ENCODE measurements at places on chromosomes 12 and 14.
A peak's percentile ranks its signal among the peaks of the same experiment; 100 is the strongest.

DNA sequence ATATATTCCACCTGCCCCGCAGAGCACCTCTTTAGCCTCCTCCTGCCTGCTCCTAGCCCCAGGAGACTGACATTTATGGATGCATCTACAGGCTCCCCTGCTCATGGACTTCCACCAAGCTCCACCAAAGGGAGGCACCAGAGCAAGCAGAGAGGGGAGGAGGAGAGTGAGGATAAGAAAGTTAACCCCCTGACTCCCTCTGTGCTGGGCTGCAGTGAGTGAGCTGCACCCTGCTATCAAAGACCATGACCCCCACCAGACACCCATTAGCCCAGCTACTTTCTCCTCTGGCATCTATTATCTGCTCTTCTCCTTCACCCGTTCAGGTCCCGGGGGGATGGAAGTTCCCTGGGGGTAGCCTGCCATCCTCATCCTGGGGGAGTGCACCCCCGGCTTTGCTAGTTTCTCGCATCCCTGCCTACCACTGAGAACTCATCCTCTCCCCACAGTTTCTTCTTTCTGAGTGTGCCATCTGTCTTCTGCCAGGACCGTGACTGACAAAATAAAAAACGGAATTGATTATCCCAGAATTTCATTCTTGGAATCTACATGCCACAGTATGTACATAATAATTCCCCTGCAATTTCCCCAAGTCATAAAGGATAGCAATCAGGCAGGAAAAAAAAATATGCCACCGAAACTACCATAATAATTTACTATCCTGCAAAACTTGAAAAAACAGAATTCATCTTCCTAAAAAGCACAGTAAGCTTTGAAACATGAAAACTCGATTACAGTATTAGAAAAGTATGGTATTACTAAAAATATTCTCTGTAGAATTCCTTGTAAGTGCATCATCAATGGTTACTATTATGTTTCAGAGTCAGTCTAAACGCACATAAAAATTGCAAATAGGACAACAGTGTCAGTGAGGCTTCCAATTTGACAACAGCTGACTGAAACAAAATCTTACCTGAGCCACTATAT, 45.2 kb downstream of the FOXN3 start:
- DNase-seq = no peak

DNA sequence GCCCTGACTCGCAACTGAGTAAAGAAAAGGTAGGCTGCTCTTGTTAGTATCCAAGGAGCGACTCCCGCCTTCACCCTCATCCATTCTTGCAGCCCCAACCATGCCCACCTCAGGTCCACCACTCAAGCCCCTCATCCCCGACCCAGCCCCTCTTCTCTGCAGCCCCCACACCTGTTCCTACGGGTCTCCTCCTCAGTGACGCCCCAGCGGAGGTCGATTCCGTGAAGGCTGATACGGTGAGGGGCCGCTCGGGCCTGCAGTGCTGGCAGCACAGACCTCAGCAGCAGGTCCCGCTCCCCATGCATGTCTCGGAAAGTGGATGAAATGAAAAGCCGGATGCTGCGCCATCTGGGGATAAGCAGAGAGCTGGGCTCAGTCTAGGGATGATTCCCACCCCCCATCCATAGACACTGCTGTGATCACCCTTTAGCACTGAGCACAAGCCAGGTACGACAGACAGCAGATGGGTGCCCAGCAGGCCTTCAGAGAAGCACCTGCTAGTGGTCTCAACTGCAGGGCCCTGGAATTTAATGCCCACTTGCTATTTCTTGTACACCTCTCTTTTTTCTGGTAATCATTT, 26.9 kb downstream of the TEP1 start:
- no peak for DNase-seq

GRCh38 chr12:2345902-2346301, 293.1 kb downstream of the CACNA1C start:
- DNase-seq = no peak

DNA sequence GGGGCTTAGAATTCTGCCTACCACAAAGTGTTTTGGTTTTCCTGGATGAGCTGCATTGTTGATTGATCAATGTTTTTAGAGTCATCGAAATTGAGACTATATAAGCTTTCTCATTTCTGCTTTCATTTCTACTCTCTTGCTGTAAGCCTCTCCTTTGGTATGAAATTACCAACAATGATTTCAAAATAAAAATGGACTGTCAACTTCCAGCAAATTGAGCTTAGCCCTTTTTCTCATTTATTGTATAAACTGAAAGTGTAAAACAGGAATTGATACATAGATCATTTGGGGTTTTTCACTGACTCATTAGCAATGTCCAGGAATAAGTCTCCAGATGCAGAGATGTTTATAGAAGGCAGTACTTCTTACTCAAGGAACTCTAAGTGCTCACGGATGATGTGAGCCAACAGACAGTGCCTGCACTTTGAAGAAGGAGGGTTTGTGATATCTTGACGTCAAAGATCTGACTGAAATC, 20.0 kb upstream of the PCNX1 start:
- peak; percentile 70 for DNase-seq

DNA sequence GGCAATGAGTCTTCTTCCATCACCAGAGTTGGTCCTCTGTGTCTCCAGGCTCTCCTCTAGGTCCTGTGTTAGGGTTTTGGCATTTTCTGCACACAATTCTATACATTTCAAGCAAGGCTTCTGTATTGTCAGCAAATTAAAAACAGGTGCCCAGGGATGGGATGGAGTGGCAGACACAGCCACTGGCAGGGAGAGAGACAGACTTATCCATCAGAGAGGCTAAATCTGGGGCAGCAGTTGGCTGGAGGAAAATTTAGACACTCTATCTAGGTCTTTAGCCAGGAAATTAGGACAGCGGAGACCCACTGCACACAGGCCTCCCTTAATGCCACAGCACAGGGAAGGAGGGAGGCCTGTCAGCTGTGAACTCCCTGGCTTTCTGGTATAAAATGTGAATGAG, 20.2 kb downstream of the PLEKHD1 start:
- no peak for DNase-seq

GRCh38 chr14:67428501-67429031, 16.6 kb upstream of the PLEK2 start:
- no peak for DNase-seq

DNA sequence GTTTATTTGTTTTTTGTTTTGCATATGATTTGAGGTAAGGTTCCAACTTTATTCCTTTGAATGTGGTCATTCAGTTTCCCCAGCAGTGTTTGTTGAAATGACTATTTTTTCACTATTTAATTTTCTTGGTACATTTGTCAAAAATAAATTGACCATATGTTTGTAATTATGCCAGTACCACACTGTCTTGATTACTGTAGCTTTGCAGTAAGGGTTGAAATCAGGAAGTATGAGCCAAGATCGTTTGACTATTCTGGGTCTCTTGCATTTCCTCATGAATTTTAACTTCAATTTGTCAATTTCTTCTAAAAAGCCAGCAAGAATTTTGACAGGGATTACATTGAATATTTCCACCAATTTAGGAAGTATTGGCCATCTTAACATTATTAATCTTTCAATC, 199.3 kb upstream of the PPFIA2 start:
- peak; percentile 53 for DNase-seq

GRCh38 chr12:57342207-57342691, 88.6 kb downstream of the R3HDM2 start:
- DNase-seq = no peak

GRCh38 chr12:63995512-63995911, 151.0 kb downstream of the SRGAP1 start:
- DNase-seq = no peak

- peak; percentile 17 for DNase-seq
These were observed 16.5 kb downstream of the RBM19 start for GRCh38 chr12:113949321-113950305.

- peak; percentile 2 for DNase-seq
These were observed 2.1 kb upstream of the ATXN7L3B start for GRCh38 chr12:74535536-74535935.

GRCh38 chr12:102633981-102634605, 153.7 kb upstream of the IGF1 start:
- DNase-seq = no peak

GRCh38 chr12:25001311-25001710, 52.4 kb upstream of the BCAT1 start:
- no peak for DNase-seq

- no peak for DNase-seq
These were observed 116.4 kb downstream of the DICER1 start for GRCh38 chr14:95040708-95041476.

DNA sequence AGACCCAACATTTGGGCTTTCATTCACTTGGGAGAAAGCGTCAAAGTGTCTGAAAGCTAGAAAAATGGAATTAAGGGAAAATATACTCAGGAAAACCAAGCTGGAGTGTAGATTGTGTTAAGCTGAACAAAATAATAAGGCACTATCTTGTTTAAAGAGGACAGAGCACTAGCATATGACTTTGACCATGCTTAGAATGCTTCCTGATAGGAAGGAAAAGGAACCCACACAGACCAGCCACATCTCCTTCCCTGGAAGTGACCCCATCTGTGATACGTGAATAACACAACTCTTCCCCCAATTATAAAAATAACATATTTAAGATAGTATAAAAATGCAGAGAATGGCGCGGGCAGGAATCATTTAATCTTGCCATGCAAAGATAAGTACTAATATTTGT, 94.7 kb upstream of the BCL2L14 start:
- DNase-seq = no peak

DNA sequence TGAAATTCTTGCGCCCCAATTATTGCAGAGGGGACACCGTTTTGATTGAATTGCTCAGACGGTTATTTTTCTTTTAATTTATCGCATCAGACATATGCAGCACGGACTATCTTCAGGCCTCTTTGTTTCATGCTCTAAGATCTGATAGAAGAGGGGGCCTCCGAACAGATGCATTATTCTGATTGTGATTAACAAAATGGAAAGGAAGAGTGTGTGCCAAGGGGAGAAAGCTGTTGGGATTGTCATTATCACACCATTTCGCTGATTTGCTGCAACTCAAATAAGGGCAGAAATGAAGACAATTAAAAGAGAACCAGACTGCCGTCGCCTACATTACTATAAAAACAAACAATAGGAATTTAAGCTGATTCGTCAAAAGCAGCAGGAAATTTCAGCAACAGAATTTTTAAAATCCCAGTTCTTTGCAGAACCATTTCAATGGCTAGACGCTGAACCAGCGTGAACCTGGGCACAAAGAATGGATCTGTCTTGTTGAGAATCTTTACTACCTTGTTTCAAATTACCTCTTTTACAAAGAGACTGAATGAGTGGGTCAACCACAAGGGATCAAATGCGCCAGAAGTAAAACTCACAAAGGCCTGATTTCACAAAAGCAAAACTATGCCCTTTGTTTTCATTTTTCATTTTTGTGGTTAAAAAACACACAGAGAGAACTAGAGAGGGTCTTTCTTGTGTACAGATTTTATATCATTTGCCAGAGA, 30.6 kb downstream of the TMEM132D start:
- DNase-seq = no peak

- peak; percentile 87 for DNase-seq
These were observed 29.6 kb downstream of the P2RX4 start for GRCh38 chr12:121239351-121240061.

GRCh38 chr12:11227373-11227772, 40.6 kb upstream of the TAS2R42 start:
- DNase-seq = no peak

DNA sequence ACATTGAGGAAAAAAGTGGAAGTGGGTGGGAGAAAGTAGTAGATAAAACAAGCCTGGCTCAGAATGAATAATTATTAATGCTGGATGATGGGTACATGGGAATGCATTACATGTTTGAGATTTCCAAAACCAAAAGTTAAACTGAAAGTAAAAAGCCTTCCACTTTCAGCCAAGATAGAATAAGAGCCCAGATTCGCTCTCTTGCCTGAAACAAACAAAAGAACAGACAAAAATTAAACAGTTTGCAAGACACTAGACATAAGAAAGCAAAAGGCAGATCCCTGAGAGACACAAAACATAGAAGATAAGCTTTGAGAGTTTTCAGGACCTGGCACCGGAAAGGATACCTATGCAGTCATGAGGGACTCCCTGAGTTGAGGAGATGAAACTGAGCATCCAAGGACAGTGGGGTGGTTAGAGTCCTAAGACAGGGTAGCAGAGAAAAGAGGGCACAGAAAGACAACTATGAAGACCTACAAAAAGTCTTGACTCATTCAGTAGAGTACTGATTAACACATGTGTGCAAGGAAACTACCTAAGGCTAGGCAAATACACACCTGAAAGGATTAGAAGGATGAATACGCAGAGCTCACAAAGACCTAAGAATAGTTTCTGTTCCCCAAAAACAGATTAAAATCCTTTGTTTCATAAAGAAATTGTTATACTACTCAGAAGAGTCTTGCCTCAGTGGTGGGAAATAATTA, 54.1 kb downstream of the CEP83 start:
- no peak for DNase-seq

DNA sequence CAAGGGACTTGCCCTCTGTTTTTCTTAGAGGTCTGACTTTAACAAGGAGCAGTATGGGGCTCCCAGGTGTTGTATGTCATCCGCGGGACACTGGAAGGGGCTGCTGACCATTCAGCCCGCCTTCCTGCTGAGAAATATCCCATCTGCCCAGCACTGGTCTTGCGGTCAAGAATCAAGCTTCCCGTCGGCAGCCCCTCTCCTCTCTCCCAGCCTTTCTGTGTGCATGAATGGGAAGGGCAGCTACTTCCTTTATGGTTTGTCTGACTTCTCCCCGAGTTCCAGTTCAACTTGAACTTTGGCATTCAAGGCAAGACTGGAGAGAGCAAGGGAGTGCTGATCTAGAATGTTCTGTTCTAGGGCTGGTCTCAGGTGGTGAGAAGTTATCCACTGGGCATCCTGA, 51.5 kb downstream of the PSMA6 start:
- no peak for DNase-seq

DNA sequence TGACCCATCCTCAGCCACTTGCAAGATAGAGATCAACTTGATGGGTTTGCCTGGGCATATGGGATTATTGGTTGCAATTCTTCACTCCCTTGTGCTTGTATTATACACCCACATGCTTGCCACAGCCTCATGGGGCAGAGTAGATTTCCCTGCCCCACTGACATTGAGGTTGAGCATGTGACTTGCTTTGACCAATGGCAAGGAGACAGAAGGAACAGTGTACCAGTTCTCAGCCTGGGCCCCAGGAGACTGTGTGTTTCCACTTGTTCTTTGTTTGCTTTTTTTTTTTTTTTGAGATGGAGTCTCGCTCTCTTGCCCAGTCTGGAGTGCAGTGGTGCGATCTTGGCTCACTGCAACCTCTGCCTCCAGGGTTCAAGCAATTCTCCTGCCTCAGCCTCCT, 31.8 kb downstream of the CALM1 start:
- no peak for DNase-seq

GRCh38 chr12:52053536-52054209, 2.4 kb downstream of the NR4A1 start:
- DNase-seq = no peak

- DNase-seq = no peak
These were observed 16.9 kb upstream of the BEGAIN start for GRCh38 chr14:100604121-100604501.

- DNase-seq = no peak
These were observed 211.1 kb downstream of the SPTSSA start for GRCh38 chr14:34250959-34251358.

DNA sequence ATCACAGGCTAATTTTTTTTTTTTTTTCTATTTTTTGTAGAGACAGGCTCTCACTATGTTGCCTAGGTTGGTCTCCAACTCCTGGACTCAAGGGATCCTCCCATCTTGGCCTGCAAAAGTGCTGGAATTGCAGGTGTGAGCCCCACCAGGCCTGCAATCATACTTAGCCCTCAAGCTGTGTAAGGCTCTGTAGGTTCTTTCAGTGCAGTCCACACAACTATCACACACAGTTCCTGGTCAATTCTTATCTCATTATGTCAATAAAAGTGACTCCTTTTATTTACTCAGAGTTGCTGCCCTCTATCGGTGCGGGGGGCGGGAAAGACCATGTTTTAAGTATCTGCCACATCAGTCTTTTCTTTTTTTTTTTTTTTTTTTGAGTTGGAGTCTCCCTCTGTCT, 29.0 kb downstream of the SLC2A3 start:
- peak; percentile 50 for DNase-seq

GRCh38 chr14:61064210-61064609, 83.2 kb downstream of the SLC38A6 start:
- no peak for DNase-seq
